Stimulated activated naive CD8-positive, alpha-beta T cell treated with anti-CD3 and anti-CD28 coated beads, Interleukin-15, amount 100 ng/mL, for 72 hours (primary cell): ENCODE measurements at places on chromosomes 7 and 10.

DNA sequence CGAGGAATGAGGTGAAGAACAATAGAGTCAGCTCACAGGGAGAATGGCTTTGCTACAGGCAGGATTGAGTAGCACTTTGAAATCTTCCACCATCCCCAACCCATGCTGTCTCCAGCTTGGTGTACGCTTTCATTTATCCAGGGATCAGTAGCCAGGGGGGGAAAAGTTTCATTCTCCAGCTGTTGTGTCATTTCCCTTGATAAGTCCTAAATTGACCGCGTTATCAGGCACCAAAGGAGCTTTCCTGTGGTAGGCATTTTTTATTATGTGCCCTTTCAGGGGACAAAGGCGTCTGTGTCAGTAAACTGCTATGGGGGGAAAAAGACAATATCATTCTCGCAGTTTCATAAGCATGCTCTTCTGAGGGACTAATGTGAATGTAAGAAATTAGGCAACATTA lies 106.6 kb upstream of the YAE1 start:
- no peak for DNase-seq

DNA sequence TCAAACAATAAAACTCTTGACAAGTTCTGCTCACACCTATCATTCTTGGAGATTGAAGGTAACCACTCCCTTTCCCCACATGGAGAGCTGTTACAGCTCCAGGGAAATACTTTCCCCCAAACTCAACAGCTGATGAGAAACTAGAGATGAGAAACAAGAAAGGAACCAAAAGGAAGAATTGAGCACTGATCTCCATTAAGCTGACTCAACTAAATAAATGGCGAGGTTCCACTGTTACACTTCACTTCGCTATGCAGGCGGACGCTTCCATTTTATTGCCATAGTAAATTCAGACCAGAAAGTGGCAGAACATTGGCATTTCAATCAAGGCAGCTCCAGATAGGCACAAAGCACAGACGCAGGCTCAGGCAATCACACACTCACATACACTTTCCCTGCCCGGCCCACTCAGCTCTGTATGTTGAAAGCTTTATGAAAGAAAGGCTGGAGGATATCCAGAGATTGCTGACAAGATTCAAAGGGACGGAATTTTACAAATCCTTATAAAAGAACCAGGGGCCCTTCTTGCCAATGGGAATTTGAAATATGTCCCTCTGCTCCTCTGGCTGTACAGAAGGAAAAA lies 11.5 kb upstream of the YAE1 start:
- no peak for DNase-seq

GRCh38 chr7:68720697-68721096 lies 877.6 kb upstream of the AUTS2 start:
- no peak for DNase-seq

GRCh38 chr7:24466168-24466768 lies 107.0 kb upstream of the PALS2 start:
- no peak for DNase-seq

DNA sequence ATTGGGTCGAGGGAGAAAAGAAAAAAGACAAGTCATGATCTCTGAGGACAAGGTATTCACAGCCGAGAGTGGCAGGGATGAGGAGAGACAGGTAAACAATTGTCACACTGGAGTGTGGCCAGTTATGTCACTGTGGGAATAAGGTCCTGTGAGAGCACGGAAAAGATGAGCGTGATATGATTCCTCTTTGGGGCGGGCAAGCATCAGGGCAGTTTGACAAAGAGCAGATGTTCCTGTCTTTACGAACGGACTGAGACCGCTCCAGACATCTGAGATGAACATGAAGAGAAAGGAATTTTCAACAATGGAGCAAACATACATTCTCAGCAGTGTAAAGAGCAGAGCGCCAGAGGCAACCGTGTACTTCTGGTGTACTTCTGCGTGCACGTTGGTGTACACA lies 278.1 kb downstream of the DPP6 start:
- no peak for DNase-seq

- DNase-seq: no peak
These were observed 54.6 kb upstream of the PITRM1 start for GRCh38 chr10:3226960-3227744.

DNA sequence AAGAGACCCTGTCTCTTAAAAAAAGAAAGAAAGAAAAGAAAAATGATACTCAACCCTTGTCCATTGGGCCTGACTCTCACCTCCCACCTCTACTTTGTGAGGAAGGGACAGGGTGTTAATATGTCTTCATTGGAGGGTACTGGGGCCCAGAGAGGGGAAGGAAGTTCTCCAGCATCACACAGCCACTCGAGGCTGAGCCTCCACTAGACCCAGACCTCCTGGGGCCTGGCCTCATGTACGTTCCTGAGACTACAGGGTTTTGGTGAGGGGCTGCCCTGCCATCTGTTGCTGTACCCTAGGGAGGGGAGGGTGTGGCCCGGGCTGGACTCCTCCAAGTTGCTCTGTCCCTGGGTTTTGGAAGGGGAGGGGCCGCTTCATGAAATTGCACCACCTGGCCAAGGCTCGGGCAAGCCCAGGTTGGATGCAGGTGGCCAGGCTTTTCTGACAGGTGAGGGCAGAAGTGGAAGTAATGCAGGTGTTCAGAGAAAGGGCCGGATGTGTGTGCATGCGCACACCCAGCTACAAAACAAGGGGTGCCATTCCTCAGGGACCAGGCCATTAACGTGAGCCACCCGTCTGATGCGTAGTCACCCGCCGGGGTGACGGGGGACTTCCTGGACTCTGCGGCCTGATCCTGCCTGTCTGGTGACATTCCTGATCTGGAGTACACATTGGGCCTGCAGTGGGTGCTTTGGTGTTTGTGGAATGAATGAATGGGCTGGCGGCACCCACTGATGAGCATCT lies 21.7 kb downstream of the GTF2IRD1 start:
- no peak for DNase-seq

GRCh38 chr7:138935465-138936011 lies 45.7 kb downstream of the KIAA1549 start:
- DNase-seq: no peak

GRCh38 chr7:47685712-47686376 lies 103.9 kb upstream of the TNS3 start:
- no peak for DNase-seq

DNA sequence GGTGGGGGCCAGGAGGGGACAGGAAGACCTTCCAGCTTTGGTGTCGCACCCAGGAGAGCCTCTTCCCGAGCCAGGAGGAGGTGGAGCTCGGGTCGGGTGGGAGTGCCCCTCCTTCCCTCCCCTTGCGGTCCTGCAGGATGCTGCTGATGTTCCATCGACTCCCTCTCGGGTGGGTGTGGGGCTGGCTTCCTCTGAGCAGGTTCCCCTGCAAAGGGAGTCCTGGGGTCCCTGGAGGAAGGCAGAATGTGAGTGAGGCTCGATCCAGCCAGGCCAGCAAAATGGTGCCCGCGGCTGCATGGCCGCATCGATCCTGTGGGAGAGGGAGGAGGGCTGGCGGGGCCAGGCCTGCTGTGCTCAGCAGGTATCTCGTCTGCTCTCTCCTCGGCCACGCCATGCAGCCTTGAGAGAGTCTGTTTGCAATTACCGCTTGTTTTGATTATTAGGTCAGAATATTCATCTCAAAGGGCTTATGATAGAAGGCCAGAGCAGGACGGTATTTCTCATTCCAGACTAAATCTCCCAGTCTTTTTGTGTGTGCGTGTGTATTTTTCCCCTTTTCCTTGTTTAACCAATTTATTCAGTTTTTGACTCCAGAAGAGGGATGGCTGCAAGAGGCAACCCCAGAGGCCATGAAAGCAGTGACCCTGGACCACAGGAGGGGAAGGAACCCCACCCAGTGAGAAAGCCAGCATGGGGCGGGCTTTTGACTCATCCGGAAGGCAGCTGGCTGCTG lies 137.3 kb upstream of the ZMIZ1 start:
- no peak for DNase-seq

DNA sequence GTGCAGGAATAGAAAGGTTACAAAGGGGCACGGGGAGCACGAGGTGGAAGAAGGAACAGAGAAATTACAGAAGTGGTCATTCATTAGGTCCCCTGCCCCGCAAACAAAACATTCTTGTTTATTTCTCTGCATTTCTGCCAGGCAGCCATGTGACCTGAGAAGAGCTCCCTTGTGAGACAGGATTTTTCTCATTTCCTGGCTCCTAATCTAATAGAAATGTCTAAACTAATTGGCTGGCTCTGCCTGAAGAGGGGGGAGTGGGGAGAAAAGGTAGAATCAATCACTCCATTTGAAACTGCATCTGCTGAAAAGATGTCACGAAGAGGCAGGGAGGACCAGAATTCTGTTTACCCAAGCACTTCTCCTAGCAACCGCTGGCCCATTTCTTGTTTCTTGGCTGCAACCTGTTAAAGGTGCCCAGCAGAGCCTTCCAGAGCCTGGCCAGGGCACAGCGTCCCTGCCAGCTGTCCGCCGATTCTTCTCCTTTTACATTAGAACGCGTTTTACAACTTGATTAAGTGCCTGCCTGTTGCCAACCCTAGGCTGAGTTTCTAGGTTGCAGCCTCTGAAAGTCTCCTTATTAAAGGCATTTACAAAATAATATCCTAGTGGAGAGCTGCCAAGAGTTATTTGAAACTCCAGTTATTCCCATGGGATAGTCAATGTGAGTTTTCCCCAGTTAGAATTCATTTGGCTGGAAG lies 1227.6 kb downstream of the TYW1 start:
- no peak for DNase-seq
